ENCODE measurements at places on chromosomes 11 and 22.

GRCh38 chr11:46846510-46846830 lies 390 bp upstream of the CKAP5 start:
- no peak for DNase-seq

- no peak for DNase-seq
Measured at GRCh38 chr11:34891611-34892010, 24.6 kb downstream of the APIP start.

GRCh38 chr11:96074551-96075310 lies 150.8 kb upstream of the MTMR2 start:
- DNase-seq: no peak

DNA sequence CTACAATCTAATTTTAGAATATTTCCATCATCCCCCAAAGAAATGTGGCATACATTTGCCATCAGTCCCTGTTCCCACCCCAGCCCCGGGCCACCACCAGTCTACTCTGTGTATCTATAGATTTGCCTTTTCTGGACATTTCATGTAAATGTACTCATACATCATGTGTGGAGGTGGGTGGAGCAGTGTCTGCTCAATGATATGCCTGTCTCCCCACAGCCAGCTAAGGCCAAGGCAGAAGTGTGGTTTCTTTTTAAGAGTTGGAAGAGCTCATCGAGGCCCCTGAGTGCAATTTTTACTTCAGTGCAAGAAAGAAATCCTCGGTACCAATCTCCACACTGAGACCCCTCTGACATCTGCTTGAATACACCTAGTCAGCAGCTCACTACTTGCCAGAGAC lies 80.5 kb downstream of the TP53I11 start:
- DNase-seq: no peak

DNA sequence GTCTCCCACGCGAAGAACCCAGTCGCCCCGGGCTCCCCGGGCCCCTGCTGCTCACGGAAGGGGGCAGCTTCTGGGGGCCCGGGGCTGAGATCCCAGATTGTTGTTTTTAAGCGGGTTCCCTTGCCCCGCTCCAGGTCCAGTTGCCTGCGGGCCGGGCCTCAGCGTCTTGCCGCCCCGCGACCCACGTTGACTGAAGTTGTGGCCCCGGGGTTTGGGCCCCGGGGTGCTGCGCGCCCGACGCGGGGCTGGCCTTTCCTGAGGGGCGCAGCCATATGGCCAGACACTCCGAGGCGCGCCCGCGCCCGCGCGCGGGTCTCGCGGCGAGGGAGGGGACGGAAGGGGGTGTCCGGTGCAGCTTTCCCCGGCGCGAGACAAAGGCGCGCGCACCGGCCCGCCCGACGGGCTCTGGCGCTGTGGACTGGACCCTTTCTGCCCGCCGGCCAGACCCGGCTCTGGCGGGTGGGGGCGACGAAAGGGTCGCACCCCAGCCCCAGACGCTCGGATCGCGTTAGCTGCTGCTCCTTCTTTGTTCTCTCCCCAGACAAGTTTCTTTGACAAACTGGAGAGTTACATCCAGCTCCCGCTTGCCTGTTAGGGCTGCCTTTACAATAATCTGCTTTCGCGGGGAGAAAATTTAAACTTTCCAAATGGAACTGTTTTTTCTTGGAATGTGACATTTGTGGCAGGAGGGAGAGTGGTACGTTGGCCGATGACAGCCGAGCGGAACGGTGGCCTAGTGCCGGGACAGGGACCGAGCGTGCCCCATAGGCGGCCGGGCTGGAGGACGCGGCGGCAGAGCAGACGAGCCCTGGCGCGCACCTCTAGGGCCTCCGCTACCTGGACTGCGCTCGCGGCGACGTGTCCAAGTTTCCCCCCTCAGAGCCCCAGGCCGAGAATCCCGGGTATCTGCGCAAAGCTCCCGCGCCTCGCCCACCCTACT lies 716 bp downstream of the AMOTL1 start:
- DNase-seq: no peak

GRCh38 chr11:117575856-117576255 lies 221.2 kb downstream of the DSCAML1 start:
- DNase-seq: no peak

- DNase-seq: no peak
Measured at GRCh38 chr11:77081976-77082836, 15.4 kb downstream of the CAPN5 start.

DNA sequence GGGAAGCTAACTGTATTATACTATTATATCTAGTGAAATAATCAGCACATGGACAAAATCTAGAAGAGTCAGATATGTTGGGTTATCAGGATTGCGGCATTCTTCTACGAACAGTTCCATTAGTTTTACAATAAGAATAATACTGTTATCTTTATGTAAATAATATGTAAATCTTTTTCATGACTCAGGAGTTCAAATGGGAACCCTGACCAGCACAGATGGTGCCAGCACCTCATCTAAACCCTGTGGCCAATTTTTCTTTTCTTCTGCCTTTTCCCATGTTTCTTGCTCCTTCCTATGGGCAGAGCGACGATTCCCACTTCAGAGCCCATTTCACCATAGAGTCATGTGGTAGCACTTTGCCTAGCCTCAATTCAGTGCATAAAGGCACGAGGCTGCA lies 68.4 kb upstream of the CYP2D6 start:
- no peak for DNase-seq

DNA sequence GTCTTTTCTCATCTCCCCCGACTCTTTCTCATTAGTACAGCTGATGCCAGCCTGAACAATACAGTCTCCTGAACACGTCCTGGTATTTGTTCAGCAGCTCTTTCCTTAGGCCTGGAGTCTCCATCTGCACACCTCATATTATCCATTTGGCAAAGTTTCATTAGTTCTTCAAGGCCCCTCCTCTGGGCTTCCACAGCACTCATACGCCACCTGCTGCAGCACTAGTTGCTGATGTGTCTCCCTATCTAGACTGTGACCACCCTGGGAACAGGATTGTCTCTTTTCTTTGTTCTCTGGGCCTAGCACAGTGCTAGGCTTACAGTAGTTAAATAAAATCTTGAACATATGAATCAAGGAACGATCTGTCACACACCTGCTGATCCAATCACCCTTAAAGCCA lies 17.2 kb downstream of the DCHS1 start:
- DNase-seq: no peak

- no peak for DNase-seq
Measured at GRCh38 chr22:36562261-36562835, 33.4 kb upstream of the EIF3D start.

All from amniotic stem cell (primary cell).